AG04449 (cell line): ENCODE measurements at places on chromosomes 5 and 9.

GRCh38 chr5:130488252-130488651 lies 584.0 kb downstream of the CHSY3 start:
- no peak for DNase-seq

DNA sequence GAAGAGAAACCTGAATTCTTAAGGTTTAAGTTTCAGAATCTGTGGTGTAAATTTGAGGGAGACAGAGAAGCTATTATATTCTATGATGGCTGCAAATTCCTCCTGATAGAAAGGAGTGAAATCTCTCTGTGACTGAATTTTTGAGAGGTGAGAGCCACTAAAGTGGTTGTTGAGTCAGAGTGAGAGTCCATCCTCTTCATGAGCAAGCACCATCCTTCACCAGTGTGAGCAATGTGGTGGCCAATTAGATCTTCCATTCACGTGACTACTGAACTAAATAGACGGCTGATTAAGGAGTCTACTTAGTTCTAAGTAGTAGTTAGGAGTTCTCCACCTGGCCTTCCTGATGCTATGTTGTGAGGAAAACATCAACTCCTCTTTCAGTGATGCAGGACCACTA lies 147.8 kb upstream of the CCNH start:
- no peak for DNase-seq

DNA sequence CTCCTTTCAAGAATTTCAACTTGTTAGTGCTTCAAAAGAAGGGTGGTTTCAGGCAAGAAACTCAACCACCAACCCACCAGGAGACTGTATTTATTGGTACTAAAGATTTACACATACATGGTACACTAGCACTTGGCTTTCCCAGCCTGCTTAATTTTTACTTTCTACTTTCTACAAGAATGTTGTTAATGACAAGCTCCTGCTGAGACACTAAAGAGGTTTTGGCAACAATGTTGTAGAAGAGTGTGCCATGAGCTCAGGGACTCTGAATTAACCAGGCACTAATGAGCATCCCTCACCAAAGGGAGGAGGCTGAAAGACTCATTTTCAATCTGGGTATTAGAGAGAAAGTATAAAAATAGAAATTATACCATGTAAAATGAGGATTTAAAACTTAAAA lies 195.0 kb downstream of the KIAA0825 start:
- DNase-seq, result no peak

DNA sequence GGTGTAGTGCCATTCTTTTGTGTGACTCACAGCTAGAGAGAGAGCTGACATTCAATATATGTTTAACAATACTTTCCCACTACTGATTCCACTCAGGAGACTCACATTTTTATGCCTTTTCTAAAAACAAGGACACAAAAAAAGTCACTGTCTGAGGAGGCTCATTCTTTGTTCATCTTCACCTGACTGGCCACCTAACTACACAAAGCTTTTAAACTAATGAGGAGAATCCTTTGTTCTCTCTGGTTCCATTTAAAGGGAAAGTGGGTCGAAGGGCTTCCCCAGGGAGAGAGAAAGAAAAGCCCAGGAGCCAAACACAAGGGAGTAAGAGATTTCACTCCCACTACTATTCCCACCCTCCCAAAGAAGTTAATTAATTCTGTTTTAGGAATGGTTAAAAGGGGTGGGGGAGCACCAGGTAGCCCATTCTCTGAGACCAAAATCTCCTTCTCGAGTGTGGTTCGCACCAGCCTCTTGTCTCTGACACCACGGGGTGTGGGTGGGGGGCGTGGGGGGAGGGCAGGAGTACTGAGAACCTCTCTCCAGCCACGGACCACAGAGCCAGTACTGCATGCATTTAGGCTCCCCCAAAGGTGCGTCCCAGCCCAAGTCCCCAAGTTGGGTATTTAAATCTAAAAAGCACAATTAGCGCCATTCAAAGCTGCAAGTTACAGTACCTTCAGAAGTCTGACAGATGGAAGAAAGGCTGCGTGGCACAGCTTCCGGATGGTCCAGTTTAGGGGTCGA lies 747 bp downstream of the TRPM3 start:
- DNase-seq, result no peak

DNA sequence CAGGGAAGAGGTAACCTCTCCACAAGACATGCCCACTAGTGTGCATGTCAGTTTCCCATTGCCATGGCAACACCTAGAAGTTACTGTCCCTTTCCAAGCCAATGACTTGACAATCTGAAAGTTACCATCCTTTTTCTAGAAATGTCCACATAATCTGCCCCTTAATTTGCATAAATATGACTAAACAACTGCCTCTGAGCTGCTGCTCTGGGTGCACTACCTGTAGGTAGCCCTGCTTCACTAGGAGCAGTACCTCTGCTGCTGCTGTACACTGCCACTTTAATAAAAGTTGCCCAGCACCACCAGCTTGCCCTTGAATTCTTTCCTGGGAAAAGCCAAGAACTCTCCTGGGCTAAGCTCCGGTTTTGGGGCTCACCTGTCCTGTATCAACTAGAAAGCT lies 392.4 kb downstream of the NTRK2 start:
- DNase-seq, result no peak

GRCh38 chr9:95070549-95071021 lies 246.9 kb downstream of the FANCC start:
- DNase-seq, result no peak

DNA sequence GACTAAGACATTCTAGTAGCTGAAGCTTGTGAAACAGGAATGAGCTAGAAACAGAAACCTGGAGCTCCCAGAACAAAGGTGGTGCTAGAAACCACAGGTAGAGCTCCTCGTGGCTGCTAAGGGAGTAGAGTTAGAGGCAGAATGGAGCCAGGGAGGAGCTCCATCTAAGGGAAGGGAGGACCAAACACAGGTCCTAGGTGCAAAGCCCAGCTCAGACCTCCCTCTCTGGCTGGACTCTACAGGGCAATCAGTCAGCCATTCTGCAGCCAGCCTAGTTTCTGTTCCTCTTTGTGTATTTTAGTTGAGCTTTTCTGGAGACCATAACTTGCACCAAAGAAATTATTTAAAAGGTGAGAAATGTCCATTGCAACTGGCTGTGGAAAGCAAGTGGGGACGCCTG lies 70.4 kb downstream of the CRB2 start:
- no peak for DNase-seq

GRCh38 chr9:80690349-80690939 lies 998.9 kb downstream of the TLE1 start:
- DNase-seq, result no peak

DNA sequence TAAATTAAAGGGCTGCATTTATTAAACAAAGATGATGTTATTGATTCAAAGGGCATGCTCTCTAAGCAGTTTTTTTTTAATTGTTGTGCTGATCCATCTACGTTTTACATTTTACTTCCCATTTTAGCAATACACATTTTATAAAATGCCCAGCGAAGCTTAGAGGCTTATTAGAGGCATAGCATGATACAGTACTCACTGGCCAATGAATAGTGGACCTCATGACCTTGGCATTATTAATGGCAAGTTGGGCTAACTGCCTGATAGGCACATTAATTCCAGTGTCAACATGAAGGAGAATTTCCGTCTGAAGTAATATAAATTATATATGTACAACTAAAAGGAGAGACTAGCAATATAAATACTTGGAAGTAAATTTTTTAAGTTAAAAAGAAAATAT lies 837.2 kb downstream of the EFNA5 start:
- no peak for DNase-seq

DNA sequence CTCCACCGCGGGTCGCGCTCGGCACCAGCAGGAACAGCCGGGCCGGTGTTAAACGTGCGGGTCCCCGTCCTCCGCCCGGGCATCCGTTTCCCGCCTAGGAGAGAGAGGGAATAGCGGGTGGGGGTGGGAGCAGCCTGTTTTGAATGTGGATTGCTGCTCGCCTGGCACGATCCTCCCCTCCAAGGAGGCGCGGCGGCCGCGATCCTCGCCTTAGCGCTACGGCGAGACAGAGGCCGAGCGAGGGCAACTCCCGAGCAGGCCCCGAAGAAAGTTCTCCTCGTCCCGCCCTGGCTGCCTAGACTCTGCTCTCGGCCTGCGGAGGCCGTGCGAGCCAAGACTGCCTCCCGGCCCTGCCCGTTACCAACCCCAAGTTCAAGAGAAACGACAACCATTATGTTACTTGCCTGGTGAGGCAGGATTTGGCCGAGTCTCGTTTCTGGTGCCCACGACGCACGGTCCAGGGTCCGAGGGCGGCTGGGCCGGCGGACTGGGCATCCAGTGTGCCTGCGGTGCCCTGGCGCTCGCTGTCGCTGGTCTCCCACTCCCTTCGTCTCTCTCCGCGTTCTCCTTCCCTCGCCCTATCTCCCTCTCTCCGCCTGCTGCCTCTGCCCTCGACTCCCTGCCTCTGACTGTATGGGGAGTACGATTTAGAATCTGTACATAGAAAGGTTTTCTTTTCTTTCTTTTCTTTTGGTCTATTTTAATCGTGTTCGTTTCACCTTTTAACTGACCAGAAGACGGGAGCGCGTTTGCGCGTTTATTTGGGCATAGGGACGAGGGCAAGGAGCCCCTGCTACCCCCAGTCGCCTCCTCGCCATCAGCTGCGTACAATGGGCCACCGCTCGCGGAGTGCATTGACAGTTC lies 724 bp downstream of the NR2F1-AS1 start:
- no peak for DNase-seq

GRCh38 chr9:94937214-94937903 lies 210.9 kb downstream of the AOPEP start:
- DNase-seq, result peak; percentile 80

DNA sequence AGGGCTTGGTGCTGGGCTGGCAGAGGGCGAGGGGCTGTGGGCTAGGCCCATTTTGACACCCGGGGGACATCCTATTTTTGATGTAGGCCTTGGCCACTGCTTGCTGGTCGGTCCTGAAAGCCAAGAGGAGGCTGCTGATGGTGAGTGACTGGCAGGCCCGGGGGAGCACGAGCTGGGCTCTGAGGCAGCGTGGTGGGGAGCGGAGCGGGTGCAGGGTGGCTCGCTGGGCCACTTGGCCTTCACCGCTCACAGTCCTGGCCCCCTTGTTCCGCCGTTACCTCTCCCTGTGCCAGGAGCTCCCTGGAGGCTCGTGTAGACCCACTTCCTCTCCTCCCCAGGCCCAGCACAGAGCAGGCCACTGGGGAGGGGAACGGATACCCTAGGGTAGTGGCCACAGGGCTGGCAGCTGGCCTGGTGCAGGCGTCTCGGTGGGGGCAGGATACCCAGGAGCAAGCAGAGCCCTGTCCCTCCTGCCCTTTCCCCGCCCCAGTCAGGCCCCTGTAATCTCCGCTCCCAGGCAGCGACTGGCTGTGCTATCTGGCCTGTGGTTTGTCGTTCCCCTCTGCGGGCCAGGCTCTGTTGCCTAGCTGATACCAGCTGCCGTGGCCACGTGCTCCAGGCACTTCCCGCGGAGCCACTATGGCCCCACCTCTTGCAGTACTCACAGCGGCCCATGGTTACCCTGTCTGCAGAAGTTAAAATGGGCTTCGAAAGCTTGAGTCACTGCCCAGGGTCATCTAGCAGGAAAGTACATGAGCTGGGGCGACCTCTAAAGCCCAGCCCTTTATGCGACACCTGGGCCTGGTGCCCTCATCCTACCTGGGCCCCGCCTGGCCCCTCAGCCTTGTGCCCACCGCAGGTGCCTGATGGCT lies 11.7 kb upstream of the DOLPP1 start:
- DNase-seq, result no peak

- DNase-seq, result no peak
Measured at GRCh38 chr5:141783005-141783946, 94.9 kb downstream of the PCDH1 start.

DNA sequence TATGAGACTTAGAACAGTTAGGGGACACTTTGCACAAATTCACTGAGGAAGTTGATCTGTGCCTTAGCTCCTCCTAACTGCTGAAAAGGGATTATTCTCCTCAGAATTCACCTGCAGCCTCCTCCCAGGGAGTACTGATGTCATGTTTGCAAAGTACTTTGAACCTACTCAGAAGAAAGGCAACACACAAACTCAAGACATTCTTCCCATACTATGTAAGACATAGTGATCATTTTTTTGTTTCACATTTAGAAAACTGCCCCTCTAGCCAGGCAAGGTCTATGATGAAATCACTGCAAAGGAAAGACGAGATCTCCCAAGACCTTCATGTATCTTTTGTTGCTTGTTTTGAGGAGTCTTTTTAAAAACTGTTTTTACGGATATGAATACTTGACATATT lies 10.6 kb upstream of the VLDLR start:
- no peak for DNase-seq

DNA sequence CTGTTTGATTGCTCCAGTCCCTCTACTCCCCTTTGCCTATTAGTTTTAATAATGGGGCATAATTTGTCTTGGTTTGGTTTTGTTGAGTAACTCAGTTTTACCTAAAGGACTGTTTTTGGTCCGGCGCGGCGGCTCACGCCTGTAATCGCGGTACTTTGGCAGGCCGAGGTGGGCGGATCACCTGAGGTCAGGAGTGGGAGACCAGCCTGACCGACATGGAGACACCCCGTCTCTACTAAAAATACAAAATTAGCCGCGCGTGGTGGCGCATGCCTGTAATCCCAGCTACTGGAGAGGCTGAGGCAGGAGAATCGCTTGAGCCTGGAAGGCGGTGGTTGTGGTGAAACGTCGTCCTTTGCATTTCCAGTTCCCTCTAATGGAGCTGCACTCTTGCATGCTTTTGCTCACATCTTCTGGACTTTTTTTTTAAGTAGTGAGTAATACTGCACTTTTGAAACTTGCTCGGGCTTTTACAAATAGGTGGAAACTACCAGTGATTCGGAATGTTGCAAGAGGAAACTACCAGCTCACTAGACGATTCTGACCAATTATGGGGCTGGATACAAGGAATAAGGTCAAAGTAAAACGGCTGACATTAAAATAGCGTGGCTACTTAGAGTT lies 721 bp upstream of the MAML1 start:
- DNase-seq, result peak; percentile 58

DNA sequence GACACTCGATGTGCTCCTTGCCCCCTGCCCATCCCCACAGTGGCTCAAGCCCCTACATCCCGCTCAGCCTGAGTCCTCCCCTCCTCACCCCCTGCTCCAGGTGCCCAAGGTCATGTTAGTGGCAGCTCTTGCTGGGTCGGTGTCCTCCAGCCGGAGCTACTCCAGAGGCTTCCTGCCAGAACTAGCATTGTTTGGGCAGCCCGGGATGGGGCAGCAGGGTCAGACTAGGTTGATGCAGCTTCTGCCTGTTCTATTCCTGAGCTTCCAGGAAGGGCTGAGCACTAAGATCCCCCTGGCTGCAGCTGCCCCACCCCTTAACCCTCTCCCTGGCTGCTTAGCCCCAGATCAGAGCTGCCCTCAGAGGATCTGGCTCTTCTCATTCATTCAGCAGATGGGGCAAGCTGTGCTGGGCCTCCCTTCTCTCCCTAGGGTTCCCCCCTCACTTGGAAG lies 671 bp downstream of the RGS14 start:
- DNase-seq, result no peak

DNA sequence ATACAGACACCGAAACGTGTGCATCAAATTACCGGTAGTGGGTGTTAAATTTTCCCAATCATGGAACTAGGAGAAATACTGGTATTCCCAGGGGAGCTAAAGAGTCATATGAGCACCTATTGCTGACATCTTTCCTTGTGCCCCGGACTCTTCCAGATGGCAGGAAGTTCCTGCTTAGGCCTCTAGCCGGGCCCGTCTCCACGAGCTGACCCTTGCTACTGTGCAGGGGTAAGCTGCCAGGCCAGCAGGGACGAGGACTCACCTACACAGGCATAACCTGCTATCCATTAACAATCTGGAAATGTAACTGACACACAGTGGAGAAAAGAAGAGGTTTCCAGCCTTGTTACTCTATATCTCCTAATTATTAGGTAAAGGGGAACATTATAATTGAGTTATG lies 16.2 kb upstream of the SSBP2 start:
- DNase-seq, result no peak
